Uterus (tissue), 4 donors: ENCODE measurements at places on chromosomes 12 and 14. TPM values are rescaled to one million over a fixed set of nuclear protein-coding genes. Genes with fewer than 3 reads are reported as not detected.

MTRFR gene
- total RNA-seq, result 3.8 TPM

GPR135 gene
- total RNA-seq, result 3.1 TPM

UNC79 gene
- 0.35 TPM for total RNA-seq

PTPRQ gene
- 0.29 TPM for total RNA-seq

KRT1 gene
- total RNA-seq, result 1.5 TPM

KRT85 gene
- not detected for total RNA-seq

C12orf50 gene
- total RNA-seq, result 7.7 TPM

PLEKHG7 gene
- total RNA-seq, result not detected

RNASE3 gene
- not detected for total RNA-seq

RNASE2 gene
- 1.8 TPM for total RNA-seq

LMO3 gene
- 20.9 TPM for total RNA-seq

IL26 gene
- not detected for total RNA-seq

PPM1H gene
- total RNA-seq, result 11.2 TPM

KLHDC1 gene
- total RNA-seq, result 35.3 TPM

MMP19 gene
- 5.6 TPM for total RNA-seq

RNASE7 gene
- not detected for total RNA-seq

TECPR2 gene
- 33.0 TPM for total RNA-seq

SLC6A15 gene
- total RNA-seq, result 0.97 TPM

TRHDE gene
- total RNA-seq, result 5.5 TPM

SIX1 gene
- 7.1 TPM for total RNA-seq

MIP gene
- total RNA-seq, result not detected

GALNT16 gene
- total RNA-seq, result 2.1 TPM

KITLG gene
- total RNA-seq, result 19.0 TPM

LGR5 gene
- 34.5 TPM for total RNA-seq

KRT75 gene
- not detected for total RNA-seq

WNT5B gene
- 7.2 TPM for total RNA-seq

LETMD1 gene
- total RNA-seq, result 81.5 TPM

GCH1 gene
- 3.9 TPM for total RNA-seq

SSTR1 gene
- total RNA-seq, result 2.7 TPM

PROX2 gene
- total RNA-seq, result not detected

ARHGEF40 gene
- total RNA-seq, result 25.3 TPM

PLA2G1B gene
- total RNA-seq, result not detected

KLRB1 gene
- total RNA-seq, result not detected

LRRC43 gene
- 3.3 TPM for total RNA-seq

HOXC9 gene
- total RNA-seq, result 7.8 TPM

ADAM20 gene
- total RNA-seq, result 0.51 TPM

HSPB8 gene
- total RNA-seq, result 49.7 TPM

PLEK2 gene
- not detected for total RNA-seq
